Activated T-helper 1 cell treated with anti-CD3 and anti-CD28 coated beads, Interleukin-2, amount 50 U/mL, for 16 hours (primary cell): ENCODE measurements at places on chromosomes 4 and X.

GRCh38 chrX:42020225-42020624 lies 96.9 kb upstream of the CASK start:
- no peak for DNase-seq

- DNase-seq, result no peak
These were observed 147.7 kb upstream of the GYPA start for GRCh38 chr4:144288011-144288903.

DNA sequence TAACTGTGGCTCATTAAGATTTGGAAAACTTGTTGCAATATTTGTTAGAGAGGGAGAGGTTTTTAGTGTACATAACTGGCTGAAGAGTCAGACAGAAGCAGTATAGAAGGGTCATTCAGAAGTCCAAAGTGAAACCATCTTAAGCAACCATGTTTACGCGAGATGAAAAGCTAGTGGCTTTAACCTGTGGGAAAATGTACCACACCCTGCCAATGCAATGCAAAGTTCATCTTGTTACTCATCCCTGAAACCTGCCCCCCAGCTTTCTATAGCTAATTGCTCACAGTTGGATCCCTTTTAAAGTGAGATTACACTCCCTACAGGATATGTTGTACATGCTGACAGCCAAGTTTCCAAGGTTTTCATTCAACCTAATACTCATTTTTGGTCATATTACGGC lies 96.7 kb upstream of the RAPGEF2 start:
- no peak for DNase-seq

DNA sequence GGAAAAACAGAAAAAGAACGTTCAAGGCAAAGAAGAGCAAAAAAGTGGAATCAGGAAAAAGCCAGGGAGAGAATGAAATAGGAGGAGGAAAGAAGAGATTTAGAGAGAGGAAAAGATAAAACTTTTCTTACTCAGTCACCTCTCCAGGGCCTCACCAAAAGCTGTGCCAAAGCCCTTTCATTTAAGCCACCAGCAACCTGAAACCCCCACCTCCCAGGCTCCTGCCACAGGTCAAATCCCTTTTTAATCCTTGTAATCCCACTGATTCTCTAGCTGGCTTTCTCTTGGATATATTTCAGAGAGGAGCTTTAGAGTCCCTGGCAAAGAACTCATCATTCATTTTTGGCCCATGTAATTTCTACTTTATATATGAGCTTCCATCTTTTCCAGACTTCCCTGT lies 25.7 kb upstream of the XIAP start:
- DNase-seq, result no peak

DNA sequence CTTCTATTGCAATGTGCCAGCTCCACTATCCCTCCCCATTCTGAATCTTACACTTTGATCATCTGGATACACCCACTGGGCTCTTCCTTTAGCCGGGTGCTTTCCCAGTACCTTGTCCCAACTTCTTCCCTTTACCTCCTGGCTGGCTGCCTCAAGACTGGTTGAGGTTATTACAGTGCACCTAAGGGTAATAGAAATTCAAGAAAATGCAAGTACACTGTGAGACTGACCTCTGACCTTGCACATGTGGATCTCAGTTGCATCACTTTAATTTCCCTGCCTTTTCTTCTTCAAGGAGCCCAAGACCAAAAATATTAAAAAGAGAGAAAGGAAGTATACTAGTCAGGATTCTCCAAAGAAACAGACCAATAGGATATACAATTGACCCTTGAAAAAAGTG lies 53.9 kb upstream of the NOCT start:
- DNase-seq, result no peak

GRCh38 chr4:141429933-141430332 lies 206.4 kb upstream of the IL15 start:
- DNase-seq, result no peak

DNA sequence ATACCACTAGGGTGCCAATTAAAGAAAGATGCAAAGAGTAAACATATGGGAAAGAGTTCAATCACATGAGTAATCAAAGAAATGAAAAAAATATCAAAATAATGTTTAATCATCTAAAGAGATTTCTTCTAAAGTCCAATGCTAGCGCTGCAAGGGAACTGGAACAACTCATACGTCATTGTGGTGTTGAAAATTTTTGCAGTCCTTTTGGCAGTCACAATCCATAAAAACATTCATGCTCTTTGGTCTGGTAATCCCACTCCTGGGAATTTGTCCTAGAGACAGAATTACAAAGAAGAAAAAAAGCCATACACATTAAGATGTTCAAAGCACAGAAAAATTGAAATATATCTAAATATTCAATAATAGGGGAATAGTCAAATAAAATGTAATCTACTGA lies 4.6 kb downstream of the P2RY4 start:
- DNase-seq, result no peak

GRCh38 chr4:3311095-3311372 lies 18.2 kb downstream of the RGS12 start:
- no peak for DNase-seq

- no peak for DNase-seq
These were observed 46.6 kb downstream of the TSPAN5 start for GRCh38 chr4:98611677-98612317.

GRCh38 chr4:22498866-22499265 lies 17.0 kb downstream of the ADGRA3 start:
- DNase-seq, result no peak

- no peak for DNase-seq
These were observed 60.4 kb downstream of the SHROOM2 start for GRCh38 chrX:9846631-9847030.

- DNase-seq, result no peak
These were observed 14.1 kb downstream of the HPSE start for GRCh38 chr4:83320548-83320947.

DNA sequence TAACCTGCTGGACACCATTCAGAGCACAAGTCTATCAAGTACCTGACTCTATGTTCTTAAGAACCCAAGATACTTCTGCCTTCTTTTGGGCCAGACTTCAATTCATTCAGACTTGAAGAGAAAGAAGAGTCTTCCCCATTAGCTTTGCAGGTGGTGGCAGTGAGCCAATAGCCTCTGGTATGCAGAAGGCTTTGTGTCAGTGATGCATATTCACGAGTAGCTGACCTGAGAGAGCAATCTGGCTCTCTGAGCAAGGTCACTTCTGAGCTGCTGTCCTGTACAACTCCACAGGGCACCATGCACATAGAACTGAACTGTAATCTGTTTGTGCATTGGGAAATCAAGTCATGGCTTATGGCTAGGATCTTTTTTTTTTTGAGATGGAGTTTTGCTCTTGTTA lies 39.9 kb upstream of the SPINK2 start:
- no peak for DNase-seq

DNA sequence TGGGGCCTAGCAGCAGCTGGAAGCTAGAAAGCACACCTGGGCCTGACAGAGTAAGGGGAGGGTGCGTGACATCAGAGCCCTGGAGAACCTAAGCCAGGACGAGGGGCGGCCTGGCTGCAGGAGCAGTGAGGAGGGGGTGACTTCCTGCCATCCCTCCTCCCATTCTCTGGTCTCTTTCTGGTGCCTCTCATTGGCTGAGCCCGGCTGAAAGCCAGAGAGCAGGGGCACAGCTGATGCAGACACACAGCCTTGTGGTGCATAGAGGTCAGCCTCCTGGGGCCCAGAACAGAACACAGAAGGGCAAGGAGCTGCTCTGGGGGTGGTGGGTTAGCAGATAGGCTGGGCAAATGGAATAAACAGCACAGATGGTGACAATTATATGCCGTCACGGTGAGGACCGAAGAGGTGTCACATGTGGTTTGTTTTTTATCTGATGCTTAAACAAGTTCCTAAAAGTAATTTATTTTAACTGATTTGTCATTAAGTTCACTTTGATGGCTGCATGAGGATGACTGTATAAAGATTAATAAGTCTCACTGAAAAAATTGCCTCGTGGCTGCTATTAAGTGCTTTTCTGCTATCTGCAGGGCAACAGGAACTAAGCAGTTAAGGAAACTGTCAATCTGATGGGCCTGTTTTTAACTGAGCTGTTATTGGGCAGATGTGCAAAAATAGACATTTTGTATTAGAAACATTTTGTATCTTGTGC lies 102.0 kb downstream of the FNIP2 start:
- no peak for DNase-seq

DNA sequence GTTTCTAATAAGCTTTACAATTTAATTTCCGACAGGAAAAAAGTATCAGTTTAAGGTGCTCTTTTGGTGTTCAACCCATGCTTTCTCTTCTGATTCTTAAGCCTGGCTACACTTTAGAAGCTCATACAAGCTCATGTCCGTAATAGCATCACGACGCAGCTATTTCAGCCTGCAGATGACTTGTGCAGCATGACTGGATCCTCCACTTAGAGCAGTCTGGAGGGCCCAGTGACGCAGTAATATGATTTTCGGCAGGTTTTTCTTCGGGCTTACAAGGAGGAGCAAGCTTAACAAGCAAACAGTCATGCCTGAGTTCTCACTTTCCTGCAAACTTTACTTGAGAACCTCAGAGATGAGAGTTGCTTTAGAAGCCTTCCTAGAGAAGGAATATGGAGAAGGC lies 85.3 kb upstream of the MAML3 start:
- no peak for DNase-seq

DNA sequence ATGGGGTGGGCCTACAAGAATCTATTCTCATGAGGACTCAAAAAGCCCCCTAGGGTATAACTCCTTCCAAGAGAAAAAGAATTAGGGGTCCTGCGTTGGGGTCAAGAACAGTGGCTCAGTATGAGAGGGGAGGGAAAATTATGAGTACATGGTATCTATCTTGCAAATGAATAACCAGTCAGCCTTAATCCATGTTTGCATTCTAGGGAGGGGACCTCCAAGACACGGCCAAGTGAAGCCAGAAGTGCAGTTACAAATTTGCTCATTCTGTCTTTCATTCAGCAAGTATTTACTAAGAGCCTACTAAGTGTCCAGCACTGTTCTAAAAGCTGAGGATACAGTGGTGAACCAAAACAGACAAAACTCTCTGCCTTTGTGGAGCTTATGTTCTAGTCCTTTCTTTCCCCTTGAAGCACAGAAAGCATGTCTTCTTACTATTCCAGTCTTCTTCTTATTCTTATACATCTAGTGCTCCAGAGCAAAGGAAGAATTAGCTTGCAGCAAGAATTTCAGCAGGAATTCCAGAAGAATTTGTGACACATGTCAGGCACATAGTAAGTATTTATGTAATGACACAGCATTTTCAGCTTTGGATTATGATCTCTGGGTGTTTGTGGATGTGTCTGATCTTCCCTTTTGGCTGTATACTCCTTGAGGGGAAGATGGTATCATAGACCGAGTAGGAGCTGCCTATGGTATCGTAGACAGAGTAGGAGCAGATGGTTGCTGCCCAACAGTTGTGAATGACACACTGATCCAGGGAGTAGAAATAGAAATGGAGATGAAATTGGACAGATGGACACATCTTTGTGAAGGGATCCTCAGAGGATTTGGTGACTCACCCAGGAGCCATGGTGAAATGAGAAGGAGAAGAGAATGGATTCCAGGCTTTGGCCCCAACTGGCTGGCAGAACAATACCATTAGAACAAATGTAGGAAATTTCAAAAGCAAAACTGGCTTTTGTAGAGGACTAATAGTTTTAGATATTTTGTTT lies 75.9 kb downstream of the COQ2 start:
- DNase-seq, result no peak

DNA sequence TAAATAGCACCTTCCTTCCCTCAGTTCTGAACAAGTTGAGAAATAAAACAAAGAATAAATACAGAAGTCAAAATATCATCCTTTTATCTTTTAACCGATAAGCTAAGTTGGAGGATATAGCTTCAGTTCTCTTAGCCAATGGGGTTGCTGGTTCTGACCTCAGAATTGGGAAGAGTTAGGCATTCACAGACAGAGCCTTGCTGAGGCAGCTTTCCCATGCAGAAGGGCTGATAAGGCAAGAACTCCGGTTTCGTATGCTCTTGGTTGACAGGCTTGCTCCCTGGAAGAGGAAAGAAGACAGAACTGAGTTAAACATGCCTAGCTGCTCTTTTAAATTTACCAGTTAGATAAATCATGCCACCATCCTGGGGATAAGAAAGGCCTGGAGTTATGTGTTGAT lies 17.6 kb downstream of the FRAS1 start:
- DNase-seq, result no peak

DNA sequence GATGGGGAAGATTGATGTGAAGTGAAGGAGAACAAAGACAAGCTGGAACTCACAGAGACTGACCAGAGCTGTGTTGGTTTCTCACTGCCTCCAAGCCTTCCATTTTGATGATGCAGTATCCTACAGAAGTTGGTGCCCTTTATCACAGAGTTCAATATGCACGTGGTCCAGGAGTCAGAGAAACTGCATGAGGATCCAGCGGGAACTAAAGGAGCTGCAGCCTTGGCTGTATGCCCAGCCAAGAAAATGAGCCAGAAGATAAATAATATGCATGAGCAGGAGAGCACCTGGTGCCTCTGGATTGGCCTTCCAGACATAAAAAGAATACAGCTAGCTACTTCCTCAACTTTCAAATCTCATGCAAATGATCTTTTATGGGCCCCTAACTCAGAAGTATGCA lies 44.3 kb upstream of the DCLK2 start:
- DNase-seq, result no peak

DNA sequence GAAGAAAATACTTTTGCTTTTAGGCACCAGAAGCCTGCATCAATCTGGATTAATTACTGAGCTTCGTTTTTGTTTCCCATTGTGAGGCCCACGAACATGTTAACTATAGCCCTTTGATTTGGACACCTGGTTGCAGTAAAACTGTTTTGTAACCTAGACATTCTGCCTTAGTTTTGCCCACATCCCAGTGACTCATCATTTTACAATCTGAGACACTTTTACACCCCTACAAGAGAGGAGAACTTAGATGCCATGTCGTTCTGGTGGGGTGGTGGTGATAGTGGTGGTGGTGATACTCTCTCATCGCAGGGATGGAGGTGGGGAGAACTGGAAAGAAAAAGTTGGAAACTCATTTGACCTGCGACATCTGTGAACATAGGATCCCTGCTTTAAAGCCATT lies 1257.2 kb downstream of the ADGRL3 start:
- no peak for DNase-seq

GRCh38 chr4:87079967-87080366 lies 140.5 kb downstream of the KLHL8 start:
- no peak for DNase-seq

- peak; percentile 85 for DNase-seq
These were observed 45.7 kb downstream of the PRPS1 start for GRCh38 chrX:107673933-107674479.

DNA sequence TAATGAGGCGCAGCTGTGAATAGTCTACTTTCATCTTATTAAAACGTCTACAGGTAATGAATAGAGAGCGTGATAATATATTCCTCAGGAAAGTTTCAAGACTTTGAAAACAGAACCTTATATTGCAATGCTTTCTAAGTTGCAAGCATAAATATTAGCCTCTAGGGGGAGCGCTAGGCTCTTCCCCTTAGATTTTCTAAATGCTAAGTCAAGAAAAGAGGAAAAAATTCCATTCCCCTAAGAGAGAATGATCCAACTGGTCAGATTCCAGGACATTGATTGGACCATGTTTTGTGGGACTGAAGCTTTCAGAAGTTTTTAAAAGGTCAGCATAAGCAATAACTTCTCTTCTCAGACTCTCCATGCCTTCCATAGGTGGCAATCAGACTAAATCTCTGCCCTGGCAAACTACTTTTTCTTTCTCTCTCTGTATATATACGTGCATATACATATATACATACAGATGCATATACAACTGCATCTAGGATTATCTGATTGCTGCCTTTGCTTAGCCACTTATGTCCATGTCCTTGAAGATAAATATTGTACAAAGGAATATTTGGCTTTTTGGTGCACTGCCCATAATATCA lies 492.9 kb downstream of the INPP4B start:
- DNase-seq, result no peak

GRCh38 chr4:131459430-131460101 lies 1689.5 kb upstream of the PCDH10 start:
- DNase-seq, result no peak
